ENCODE measurements at places on chromosomes 6 and 20. TPM values are rescaled to one million over a fixed set of nuclear protein-coding genes. Genes with fewer than 3 reads are reported as not detected.

The POM121L2 gene
- not detected for total RNA-seq

The BANF2 gene
- total RNA-seq: not detected

The PLA2G7 gene
- total RNA-seq: not detected

The SLC22A2 gene
- not detected for total RNA-seq

The MATN4 gene
- total RNA-seq: not detected

The TAGAP gene
- 2.4 TPM for total RNA-seq

The SIRPB1 gene
- total RNA-seq: 0.95 TPM

The RIPOR2 gene
- 59.4 TPM for total RNA-seq

The CRIP3 gene
- total RNA-seq: 2.7 TPM

DNA sequence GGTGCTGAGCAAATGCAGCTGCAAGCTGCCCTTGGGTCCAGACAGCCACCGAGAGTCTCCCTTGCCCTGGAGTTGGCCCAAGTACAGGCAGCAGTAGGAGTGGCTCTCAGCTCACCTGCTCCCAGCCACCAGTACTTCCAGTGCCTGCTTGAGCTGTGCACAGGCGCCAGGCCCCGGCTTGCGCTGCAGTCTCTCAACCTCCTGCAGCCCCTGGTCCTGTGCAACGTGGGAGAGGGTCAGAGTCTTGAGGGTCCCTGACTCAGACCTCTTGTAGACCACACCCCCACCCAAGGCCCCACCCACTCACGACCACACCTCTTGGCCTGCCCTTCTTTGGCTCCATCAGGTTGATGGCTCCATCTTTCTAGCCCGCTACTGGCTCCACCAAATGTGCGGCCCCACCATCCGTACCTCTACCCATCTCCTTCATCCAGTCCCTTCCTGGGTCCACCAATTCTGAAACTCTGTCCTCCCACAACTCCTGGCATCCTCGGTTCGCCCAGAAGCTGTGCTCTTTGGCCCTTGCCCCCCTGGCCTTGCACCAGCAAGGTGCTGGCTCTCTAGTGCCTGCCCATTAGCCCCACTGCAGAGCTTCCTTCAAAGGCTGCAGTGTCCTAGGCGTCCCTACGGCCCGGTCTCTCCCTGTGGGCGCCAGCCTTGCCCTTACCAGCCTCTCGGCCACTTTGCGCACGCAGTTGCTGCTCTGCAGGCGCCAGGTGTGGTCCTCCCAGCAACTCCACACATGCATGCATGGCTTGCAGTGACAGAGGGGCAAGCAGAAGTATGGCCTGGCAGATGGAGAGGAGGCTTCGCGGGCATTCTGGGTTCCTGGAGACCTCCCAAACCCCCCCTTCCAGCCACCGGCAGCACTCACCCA lies 16.5 kb upstream of the SPAG4 start:
- H3K4me1 ChIP-seq: no peaks in the 10 kb centered on the region
- DNase-seq: no peak
- no peak overlapping the region for H3K27ac ChIP-seq
- H3K27me3 ChIP-seq: no peaks in the 10 kb centered on the region
- H3K4me3 ChIP-seq: no peak overlapping the region
- no peaks in the 10 kb centered on the region for H3K36me3 ChIP-seq

- no peaks in the 10 kb centered on the region for H3K36me3 ChIP-seq
- no peaks in the 10 kb centered on the region for H3K4me1 ChIP-seq
- no peak overlapping the region for H3K4me3 ChIP-seq
- H3K27me3 ChIP-seq: no peaks in the 10 kb centered on the region
Observed at GRCh38 chr6:15534974-15535373, 127.9 kb downstream of the DTNBP1 start.

- no peaks in the 10 kb centered on the region for H3K36me3 ChIP-seq
- H3K4me3 ChIP-seq: no peak overlapping the region
- H3K4me1 ChIP-seq: no peaks in the 10 kb centered on the region
- no peak overlapping the region for H3K27ac ChIP-seq
- no peak for DNase-seq
- H3K27me3 ChIP-seq: no peaks in the 10 kb centered on the region
Observed at GRCh38 chr6:141451511-141452353, 681.0 kb upstream of the GJE1 start.

DNA sequence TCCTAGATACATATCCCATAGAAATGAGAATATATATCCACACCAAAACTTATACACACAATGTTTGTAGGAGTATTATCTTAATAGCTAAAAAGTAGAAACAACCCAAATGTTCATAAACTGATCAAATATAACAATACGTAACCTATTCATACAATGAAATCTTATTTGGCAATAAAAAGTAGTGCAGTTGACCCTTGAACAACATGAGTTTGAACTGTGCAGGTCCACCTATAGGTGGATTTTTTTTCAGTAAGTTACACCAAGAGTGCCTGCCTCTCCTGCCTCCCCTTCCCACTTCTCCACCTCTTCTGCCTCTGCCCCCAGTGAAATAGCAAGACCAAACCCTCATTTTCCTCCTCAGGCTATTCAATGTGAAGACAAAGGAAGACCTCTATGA lies 95.2 kb downstream of the AHI1 start:
- no peaks in the 10 kb centered on the region for H3K4me1 ChIP-seq
- H3K27me3 ChIP-seq: no peaks in the 10 kb centered on the region
- no peak for DNase-seq
- H3K4me3 ChIP-seq: no peak overlapping the region

DNA sequence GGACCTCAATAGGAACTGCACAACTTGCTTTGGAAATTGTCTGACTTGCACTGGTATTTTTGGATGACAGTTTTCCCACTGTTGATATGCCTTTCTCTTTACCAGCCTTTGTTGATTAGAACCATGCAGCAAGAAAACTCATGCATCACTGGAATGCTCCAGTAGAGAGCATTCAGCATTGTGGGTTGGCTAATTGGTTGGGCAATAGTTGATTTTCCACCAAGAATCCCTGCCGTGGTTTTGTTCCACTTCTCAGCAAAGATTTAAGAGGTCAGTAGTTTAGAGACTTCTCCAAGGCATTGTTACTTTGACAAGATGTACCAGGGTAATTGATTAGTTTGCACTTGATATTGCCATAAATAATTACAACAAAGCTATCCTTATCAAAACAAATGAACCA lies 260.0 kb downstream of the DHX35 start:
- H3K4me3 ChIP-seq: no peak overlapping the region
- DNase-seq: no peak
- H3K36me3 ChIP-seq: no peaks in the 10 kb centered on the region
- no peaks in the 10 kb centered on the region for H3K27me3 ChIP-seq
- H3K4me1 ChIP-seq: no peaks in the 10 kb centered on the region
- H3K27ac ChIP-seq: no peak overlapping the region

DNA sequence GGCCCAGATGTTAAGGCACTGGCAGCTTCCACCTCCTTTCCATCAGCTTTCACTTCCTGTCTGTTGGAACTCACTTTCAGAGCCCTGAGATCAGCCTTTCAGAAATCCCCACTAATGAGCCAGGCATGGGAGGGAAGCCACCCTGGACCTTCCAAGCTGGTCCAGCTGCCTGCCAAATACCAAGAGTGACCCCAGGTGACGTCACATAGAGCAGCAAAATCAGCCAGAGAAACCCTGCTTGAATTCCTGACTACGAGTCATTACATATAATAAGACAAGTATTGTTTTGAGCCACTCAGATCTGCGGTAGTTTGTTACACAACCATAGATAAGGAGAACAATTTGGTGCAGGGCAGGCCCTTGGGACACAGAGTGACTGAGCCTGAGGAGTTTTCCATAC lies 556.0 kb upstream of the JAG1 start:
- H3K27ac ChIP-seq: no peak overlapping the region
- H3K36me3 ChIP-seq: no peaks in the 10 kb centered on the region
- H3K4me3 ChIP-seq: no peak overlapping the region
- H3K27me3 ChIP-seq: no peaks in the 10 kb centered on the region
- peak; percentile 39 for DNase-seq
- H3K4me1 ChIP-seq: no peaks in the 10 kb centered on the region

DNA sequence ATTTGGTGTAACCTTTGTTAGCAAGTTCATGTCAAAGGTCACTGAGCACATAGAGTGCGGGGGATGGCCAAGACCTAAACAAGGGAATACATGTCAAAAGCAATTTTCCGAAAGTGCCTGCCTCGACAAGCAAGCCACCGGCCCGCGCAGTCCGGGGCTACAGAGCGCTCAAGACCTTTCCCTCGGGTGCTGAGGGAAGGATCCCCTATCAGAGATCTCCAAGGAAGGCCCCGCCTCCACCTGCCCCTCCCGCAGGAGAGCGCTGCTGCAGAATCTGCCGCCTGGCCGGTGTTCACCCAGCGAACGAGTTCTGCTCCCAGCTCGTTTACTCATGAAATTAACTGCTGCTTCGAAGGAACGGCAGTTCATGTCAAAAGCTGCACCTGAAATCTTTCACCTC lies 252.7 kb downstream of the BMP7 start:
- no peak overlapping the region for H3K27ac ChIP-seq
- no peak overlapping the region for H3K4me3 ChIP-seq
- no peaks in the 10 kb centered on the region for H3K27me3 ChIP-seq
- no peaks in the 10 kb centered on the region for H3K4me1 ChIP-seq
- no peak for DNase-seq
- no peaks in the 10 kb centered on the region for H3K36me3 ChIP-seq

DNA sequence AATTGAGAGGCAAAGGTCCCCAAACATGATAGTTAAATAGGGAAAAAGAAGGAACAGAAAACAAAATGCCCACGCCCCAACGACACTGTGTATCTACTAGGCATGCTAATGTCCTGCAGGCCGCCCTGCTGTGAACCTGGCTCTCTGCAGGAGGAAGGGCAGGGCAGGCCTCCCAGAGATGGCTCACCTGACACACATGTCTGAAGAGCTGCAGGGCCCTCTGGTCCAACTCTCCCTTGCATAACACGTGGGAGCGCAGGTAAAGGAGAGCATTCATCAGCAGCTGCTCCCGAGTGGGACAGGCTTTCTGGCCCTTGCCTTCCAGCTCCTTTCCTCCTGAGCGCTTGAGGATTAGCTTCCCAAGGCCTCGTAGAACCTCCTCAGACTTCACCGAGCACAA lies 53.7 kb upstream of the LYRM2 start:
- no peak overlapping the region for H3K27ac ChIP-seq
- H3K27me3 ChIP-seq: no peaks in the 10 kb centered on the region
- no peak overlapping the region for H3K4me3 ChIP-seq
- no peaks in the 10 kb centered on the region for H3K36me3 ChIP-seq
- H3K4me1 ChIP-seq: no peaks in the 10 kb centered on the region

DNA sequence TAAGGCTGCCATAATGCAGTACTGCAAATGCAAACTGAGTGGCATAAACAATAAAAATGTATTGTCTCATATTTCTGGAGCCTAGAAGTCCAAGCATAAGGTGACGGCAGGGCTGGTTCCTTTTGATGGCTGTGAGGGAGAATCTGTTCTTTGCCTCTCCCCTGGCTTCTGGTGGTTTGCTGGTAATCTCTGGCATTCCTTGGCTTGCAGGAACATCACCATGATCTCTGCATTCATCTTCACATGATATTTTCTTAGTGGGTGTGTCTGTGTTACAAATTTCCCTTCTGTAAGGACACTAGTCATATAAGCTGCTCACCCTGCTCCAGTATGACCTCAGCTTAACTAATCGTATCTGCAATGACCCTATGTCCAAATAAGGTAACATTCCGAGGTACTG lies 1104.2 kb upstream of the CITED2 start:
- no peaks in the 10 kb centered on the region for H3K36me3 ChIP-seq
- no peak overlapping the region for H3K4me3 ChIP-seq
- H3K4me1 ChIP-seq: no peaks in the 10 kb centered on the region
- H3K27ac ChIP-seq: no peak overlapping the region
- DNase-seq: no peak

DNA sequence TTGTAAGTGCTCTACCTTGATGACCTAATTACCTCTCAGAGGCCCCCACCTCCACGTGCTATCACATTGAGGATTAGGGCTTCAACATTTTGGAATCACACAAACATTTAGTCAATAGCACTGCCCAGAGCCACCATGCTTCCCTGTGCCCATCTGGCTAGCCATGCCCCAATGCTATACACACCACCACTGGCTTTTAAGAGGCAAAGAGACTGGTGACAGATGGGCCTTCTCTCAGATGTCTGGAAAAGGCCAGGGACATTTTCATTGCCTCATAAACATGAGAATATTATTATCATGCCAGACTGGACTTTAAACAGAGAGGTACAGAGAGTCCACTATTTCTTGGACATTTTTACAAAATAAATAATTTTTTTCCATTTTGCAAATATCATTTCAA lies 29.8 kb downstream of the TRMT6 start:
- no peaks in the 10 kb centered on the region for H3K4me1 ChIP-seq
- no peaks in the 10 kb centered on the region for H3K36me3 ChIP-seq
- no peak overlapping the region for H3K27ac ChIP-seq
- no peak for DNase-seq
- H3K4me3 ChIP-seq: no peak overlapping the region

GRCh38 chr6:139364302-139364981 lies 10.0 kb downstream of the CITED2 start:
- H3K4me3 ChIP-seq: no peak overlapping the region
- DNase-seq: no peak
- no peak overlapping the region for H3K27ac ChIP-seq
- H3K27me3 ChIP-seq: no peaks in the 10 kb centered on the region
- H3K4me1 ChIP-seq: no peaks in the 10 kb centered on the region

DNA sequence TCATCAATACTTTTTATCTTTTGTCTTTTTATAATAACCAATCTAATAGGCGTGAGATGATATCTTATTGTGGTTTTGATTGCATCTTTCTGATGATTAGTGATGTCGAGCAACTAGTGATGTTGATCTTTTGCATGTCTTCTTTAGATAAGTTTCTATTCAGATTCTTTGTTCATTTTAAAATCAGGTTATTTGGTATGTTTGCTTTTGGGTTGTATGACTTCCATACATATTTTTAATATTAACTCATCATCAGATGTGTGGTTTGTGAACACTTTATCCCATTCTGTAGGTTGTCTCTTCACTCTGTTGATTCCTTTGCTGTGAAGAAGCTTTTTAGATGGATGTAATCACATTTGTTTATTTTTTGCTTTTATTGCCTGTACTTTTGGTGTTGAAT lies 295.8 kb downstream of the BCKDHB start:
- H3K36me3 ChIP-seq: no peaks in the 10 kb centered on the region
- no peak for DNase-seq
- H3K27me3 ChIP-seq: no peaks in the 10 kb centered on the region
- no peaks in the 10 kb centered on the region for H3K4me1 ChIP-seq

GRCh38 chr6:166627875-166628801 lies 1.1 kb upstream of the RPS6KA2 start:
- no peaks in the 10 kb centered on the region for H3K27me3 ChIP-seq
- H3K4me3 ChIP-seq: peak overlapping the region; percentile 41
- no peaks in the 10 kb centered on the region for H3K4me1 ChIP-seq
- peak overlapping the region; percentile 76 for H3K27ac ChIP-seq
